NCI-H187 treated with DMSO at 0.1 percent for 48 hours (cell line): ENCODE measurements at places on chromosomes 1 and 21.

DNA sequence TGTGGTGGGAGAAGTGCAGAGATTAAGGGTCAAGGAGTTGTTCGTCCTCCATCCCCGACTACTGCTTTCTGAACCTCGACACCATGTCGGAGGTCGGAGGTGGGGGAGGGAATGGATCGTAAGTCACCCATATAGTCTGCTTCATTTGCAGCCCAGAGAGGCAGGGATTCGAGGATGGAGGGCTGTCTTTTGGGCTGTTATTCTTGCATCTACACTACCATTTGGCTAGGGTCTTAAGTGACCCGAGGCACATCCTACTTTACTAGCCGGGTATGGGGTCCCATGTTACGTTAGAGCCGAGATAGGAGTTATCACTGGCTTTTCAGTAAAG is 578 bp downstream of the USP21 start:
- no peak for DNase-seq

GRCh38 chr1:181397845-181398244 is 85.5 kb upstream of the CACNA1E start:
- no peak for DNase-seq

- no peak for DNase-seq
These were observed 1.2 kb downstream of the GBP6 start for GRCh38 chr1:89364954-89365550.

DNA sequence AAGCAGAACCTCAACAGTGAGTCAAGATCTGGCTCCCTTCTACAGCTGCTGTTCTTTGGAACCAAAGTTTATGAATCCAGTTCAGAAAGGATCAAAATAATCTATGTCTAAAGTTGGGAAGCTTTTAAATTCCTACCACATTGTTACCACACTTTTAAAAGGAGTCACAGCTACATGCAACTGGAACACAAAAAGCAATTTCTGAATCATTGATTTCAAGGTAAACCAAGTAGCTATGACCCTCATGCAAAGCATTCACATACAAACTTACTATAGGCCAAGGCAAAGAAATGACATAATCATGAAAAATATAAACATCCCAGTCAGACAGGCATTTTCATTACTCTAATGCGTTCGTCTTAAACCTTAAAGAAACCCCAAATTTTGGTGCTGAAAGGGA is 3.5 kb downstream of the SIPA1L2 start:
- no peak for DNase-seq

- DNase-seq = no peak
These were observed 7.8 kb upstream of the SERBP1 start for GRCh38 chr1:67437961-67438360.

DNA sequence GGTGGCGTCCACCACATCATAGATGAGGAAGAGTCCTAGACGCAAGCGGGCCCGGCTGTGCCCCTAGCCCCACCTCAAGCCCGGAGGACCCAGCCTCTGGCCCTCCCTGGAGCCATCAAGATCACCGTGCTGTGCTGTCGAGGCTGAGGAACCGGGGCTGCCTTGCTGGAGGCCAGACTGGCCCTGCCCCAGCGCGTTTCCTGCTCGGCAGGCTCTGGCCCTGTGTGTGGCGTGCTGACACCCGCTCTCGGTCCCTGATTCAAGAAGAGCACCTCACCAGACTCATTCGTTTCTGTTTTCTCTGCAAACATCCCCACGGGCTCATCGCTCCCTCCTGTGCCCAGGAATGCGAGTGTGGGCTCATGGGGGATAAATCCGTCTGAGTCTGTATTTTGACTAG is 51.1 kb downstream of the GLIS1 start:
- DNase-seq = no peak

DNA sequence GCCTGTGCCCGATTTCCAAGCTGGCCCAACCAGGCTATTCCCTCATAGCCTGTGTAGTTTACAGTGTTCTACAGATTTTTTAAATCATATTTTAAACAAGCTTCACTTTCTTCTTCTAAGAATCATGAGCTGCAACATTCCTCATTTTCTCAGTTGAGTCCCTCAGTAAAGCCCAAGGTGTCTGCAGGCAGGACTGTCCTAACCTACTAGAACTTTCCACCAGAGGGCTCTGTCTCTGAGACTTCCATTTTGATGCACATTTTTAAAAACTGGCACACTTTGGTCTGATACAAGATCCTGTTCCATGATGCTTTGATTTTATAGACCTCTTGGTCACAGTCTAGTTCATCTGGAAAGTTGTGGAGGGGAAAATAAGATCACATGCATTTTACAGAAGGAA is 21.6 kb upstream of the SLAMF6 start:
- no peak for DNase-seq

DNA sequence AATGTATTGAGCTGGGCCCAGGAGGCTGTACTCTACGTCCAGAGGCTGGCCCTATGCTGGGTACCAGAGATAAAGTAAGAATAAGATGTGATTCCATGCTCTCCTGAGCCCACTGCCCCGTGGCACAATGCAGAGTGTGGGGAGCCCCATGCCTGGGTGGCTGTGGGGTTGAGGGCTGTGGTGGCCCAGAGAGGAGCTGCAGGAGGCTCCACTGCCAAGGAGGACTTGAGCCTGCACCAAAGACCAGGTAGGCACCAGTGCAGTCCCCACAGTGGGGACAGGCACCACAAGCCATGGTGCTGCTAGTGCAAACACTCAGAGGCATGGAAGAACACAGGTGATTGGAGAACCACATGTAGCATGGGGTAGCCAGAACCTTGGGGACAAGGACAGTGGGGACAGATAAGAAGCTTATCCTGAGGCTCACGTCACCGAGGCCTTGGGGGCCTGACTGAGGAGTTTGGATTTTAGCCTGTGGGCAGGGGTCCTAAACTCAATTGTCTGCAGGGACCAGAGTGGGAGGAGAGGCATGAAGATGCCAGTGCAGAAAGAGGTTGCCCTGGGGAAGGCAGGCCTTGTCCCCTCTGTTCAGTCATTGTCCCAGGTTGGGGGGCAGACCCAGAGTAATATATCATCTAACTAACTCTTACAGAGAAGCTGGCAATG is 21.9 kb upstream of the EPS8L3 start:
- no peak for DNase-seq

DNA sequence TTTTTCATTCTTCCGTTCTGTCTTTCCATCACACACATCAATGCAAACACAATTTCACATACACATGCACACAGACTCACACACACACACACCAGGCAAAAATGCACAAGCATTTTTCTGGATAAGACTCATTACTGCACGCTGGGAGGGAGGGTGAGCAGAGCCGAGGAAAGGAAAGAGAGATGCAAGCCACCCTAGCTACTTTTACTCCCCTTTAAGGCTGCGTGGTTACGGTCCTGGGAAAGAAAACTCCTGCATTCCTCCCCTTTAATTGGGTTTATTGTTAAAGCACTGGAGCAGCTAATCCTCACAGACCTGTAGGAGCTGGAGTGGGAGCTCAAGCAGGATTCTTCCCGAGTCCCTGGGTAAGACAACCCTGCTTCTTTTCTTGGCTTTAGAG is at the start of gene CAMK1G:
TSS of gene CAMK1G (plus strand) at position 307 of the 400 bp plus-strand sequence. CDS start 11,270 bp downstream, outside the sequence.
- DNase-seq = no peak

- DNase-seq = no peak
These were observed at the start of gene MCOLN2 for GRCh38 chr1:84996846-84997666. TSS of gene MCOLN2 (minus strand) at chr1:84997113. CDS start at chr1:84996872, 241 bp downstream.

DNA sequence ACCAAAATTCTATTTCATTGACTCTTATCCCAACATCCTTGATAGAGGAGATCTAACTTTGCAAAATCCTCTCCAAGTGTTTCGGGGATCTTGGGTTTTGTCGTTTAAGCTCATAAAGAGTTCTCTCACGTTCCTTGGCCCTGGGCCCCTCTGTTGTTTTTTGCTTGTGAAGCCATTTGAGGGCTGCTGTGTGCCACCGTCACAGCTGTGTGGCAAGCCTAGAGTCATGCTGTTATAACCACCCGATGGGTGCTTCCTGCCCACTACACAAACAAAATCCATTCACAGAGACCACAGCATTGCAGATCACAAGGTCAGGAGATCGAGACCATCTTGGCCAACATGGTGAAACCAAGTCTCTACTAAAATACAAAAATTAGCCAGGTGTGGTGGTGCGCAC is 154.1 kb downstream of the ADSS2 start:
- DNase-seq = no peak

DNA sequence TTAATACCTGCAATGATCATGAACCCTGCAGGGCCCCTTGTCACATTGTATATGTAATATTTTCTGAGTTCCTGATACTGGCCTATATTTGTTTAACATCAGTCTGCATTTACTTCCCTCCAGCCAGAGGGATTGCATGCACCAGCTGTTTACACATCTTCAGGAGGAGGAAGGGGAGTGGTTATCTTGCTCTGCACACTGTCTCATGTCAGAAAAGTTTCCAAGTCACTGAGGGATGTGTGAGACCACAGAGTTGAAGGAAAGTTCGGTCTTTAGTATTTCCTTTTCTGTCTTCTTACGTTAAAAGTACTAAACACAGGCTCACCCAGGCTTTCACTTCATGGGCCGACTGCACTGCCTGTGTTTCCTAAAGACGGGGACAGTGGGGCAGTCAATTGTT is 574.1 kb downstream of the LMO4 start:
- no peak for DNase-seq

- no peak for DNase-seq
These were observed 37.9 kb upstream of the BMP8B start for GRCh38 chr1:39826583-39826982.

- DNase-seq = no peak
These were observed 3.6 kb downstream of the ADPRS start for GRCh38 chr1:36092166-36092797.

DNA sequence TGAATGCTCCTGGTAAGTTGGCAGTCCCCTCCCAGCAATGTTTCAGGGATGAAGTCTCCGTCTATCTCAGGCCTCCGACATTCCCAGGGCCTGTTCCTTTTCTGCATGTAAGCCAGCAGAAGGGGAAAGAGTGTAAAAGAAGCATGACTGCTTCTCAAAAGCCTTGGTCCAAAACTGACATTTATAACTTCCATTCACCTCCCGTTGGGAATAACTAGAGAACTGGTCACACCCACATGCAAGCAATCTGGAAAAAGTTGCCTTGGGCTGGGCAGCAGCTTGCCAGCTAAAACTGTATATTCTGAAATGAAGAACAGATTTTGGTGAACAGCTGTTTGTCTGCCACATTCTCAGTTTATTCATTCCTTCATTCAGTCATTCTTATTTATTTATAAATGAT is 24.2 kb upstream of the NPL start:
- DNase-seq = no peak

DNA sequence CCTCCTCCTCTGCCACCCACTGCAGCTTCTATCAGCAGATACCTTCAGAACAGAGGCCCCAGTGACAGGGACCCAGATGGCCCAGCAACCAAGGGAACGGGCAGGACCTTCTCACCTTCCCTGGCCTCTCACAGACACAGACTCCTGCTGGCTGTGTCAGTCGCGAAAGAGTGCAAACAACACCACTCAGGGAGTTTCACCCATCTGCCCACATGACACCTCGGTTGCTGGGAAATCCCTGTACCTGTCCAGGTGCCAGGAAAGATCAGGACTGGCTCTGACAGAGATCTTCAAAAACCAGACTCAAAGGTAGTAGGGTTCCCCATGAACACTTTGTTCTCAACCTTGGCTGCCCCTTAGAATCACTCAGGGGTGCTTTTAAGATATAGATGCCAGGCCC is 83.5 kb upstream of the HIVEP3 start:
- DNase-seq = no peak

GRCh38 chr1:31694069-31694963 is 9.5 kb downstream of the COL16A1 start:
- DNase-seq = no peak

DNA sequence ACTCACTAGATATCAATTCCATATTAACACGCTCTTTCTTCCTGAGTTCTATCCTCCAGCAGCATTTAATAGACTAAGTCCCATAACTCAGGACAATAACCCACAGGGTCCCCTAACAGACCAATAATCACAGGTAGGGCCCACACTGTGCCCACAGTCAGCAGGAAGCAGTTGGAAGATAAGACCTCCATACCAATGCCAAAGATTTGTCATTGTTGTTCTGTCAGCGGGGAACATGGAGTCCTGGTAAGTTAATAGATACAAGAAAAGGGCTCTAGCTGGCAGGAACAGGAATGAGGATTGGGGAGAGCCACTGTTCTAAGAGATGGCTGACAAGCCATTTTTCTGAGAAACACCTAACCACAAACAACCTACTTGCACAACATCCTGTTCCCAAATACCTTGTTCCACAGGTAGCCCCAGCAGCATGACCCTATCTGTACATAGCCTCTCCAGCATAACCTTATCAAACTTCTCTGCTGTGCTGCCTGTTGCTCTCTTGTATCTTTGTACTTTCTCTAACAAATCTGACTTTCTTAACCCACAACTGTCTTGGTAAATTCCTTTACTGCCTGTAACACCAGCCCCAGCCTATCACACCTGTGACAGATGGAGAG is 142.0 kb upstream of the KCNJ15 start:
- DNase-seq = no peak

GRCh38 chr1:18681423-18681835 is 50.8 kb downstream of the PAX7 start:
- DNase-seq = no peak

DNA sequence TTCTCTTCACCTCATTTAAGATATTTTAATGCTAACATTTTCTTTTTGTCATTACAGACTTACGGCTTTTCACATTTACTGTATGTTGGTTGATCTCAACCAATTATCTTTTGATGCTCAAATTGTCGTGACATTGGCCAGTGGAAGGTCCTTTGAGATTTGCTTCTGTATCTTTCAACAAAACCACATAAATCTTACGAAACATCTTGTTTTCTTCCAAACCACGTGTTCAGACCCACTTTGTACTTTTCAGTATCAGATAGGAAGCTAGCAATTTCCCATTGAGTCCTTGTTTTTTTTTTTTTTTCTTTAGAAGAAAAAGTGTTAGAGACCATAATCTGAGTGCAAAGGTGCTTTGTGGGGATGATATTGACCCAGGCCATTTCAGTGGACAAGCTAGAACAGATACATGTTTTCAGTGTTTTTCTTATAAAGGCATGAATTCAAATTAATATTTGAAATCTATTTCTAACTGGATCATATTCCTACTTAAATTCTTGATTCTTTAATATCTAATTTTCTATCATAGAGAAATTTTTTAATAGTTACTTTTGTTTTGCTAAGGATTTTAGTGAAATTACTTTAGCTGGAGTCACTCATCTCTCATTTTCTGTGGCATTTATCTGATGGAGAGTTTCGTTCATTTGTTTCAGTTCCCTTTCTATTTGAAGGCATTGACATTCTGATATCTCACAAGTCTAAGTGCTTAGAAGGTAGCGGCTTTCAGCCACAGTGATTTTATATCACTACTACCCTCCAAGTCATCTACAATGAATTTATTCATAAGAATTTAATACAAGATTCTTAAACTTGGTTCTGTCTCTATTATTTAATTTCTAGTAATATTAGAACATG is 26.7 kb downstream of the ATG4C start:
- no peak for DNase-seq

- DNase-seq = no peak
These were observed 297.3 kb upstream of the KAZN start for GRCh38 chr1:14300991-14301703.

DNA sequence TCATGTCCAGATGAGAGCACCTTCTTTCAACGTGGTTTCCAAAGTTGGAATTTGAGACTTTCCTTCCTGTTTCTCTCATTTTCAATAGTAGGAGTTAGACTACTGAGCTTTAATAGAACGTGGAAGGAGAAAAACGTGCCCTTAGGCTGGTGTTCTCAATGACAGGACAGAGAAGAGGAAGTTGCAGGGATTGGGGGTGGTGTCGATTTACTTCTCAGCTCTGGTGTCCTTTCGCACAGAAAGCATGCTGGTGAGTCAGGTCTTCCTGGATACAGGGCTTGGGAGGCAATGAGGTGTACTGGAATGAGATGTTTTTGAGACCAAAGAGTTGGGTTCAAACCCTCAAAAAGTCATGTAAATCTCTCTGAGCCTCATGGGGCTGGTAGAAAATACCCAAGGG is 67.1 kb downstream of the HIVEP3 start:
- DNase-seq = no peak
